COR-L47 (cell line): ENCODE measurements at places on chromosomes 16 and 17.

GRCh38 chr17:4433515-4434031 is at the start of gene SPNS3:
SPNS3 (plus strand) TSS chr17:4433940; CDS start chr17:4433968, 28 bp downstream.
- DNase-seq = no peak

DNA sequence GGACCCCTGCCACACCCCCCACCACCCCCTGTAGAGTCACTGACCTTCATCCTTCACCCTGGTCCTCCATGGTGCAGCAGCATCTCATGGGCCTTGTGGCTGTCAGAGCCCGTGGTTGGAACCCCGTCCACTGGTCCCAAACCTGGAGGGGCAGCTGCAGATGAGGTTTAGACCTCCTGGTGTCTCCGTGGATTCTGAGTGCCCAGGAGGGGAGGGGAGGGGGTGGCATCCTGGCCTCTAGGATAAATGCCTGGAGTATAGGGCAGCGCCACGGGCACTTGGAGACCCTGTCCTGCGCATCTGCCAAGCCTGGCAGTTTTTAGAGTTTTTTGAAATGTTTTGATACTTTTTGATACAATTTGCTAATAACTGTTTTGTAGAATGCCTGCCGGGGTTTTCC is 17.5 kb downstream of the KLHL36 start:
- no peak for DNase-seq

DNA sequence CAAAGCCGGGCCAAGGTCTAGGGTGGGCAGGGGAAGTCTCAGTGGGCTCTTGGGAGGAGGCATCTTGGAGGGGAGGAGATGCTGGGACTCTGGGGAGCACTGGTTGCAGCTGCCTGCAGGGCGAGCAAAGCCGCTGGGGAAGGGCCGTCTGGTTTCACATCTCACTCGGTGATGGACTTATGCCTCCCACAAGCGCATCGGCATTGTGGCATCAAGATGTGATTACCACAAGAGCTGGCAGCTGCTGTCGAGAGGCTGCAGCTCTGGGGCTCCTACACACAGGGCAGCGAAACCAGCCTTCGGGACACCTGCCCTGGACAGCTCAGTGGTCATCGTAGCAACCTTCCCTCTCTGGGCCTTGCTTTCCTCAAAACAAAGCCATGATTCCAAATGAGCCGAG is 3.1 kb upstream of the KCNJ12 start:
- no peak for DNase-seq

GRCh38 chr16:13333336-13333735 is 431.9 kb downstream of the SHISA9 start:
- no peak for DNase-seq

GRCh38 chr17:63698381-63698885 is 1.5 kb downstream of the LIMD2 start:
- no peak for DNase-seq
